ENCODE measurements at places on chromosomes 1 and 21.

GRCh38 chr1:158607296-158607695 lies 2.2 kb downstream of the OR10Z1 start:
- DNase-seq: no peak

GRCh38 chr1:206705726-206706297 lies 21.1 kb downstream of the MAPKAPK2 start:
- DNase-seq: no peak

GRCh38 chr1:87474098-87474497 lies 145.4 kb downstream of the LMO4 start:
- DNase-seq: no peak

DNA sequence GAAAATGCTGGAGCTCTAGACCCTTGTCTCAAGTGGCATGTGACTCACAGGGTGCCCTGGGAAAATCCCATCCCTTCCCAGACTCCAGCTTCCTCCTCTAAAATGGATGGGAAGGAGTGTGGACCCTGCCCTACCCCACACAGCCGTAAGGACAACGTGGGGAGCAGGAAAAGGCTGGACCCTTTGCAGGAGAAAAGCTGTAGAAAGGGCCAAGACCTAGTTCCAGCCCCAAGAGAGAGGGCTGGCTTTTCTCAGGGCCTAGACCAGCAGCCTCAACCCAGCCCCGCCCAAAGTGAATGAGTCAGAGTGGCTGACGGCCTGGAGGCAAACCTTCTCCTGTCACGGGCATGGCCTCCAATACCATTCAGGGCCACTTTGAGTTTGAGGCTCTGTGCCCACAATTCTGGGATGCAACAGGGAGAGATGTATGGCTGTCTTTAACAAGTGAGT lies 1.1 kb downstream of the LAMB3 start:
- peak; percentile 27 for DNase-seq

DNA sequence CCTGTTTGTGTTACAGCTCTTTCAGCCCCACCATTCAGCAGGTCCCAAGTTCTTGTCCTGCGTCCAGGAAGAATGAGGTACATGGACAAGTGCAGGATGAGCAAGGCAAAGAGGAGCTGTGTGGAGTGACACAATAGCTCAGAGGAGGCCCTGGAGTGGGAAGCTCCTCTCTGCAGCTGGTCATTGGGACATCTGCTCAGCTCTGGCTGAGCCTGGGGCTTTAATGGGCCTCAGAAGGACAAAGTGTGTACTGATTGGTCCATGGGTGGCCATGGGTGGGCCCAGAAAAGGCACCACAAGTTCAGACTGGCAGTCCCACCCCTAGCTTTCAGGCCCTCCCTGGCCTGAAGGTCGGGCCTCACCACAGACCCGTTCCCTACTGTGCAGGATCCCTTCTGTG lies 14.7 kb upstream of the HYI start:
- DNase-seq: no peak

DNA sequence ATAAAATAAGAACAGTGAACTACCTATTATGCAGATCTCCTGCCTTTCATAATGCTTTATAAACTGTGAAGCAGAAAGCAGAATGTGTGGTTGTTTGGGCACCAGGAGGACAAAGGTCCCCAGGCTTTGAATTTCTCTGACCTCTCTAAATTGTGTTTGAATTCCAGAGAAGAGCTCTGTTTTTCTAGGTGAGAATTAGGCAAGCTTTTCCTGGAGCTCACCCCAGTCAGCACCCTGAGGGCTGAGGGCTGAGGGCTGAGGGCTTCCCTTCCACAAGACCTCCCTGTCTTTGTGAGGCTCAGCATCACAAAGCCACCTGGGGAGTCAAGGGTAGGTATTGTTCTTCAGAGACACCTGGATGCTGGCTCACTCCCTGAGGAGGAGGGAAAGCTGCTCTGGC lies 45.5 kb upstream of the LRIG2 start:
- DNase-seq: no peak

DNA sequence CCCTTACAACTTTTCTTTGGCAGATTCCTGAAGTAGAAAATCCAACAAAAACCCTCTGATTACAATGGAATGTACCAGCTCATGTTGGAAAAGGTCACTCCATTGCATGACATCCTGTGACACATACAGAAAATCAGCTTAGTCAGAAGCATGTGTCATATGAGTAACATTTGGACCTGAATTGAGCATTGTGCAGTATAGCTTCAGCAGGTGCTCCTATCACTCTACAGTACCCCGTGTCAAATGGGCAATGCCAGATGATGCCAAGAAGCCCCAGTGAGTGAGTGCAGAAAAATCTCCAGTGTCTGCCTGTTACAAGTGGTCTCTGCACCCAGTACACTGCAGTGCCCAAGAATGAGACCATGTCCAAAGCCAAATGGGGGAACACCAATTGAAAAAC lies 129.7 kb upstream of the RUNX1 start:
- DNase-seq: no peak

- peak; percentile 21 for DNase-seq
Observed at GRCh38 chr1:117674521-117675400, 68.9 kb downstream of the TENT5C start.

GRCh38 chr1:210262167-210262896 lies 29.7 kb downstream of the SERTAD4 start:
- no peak for DNase-seq

DNA sequence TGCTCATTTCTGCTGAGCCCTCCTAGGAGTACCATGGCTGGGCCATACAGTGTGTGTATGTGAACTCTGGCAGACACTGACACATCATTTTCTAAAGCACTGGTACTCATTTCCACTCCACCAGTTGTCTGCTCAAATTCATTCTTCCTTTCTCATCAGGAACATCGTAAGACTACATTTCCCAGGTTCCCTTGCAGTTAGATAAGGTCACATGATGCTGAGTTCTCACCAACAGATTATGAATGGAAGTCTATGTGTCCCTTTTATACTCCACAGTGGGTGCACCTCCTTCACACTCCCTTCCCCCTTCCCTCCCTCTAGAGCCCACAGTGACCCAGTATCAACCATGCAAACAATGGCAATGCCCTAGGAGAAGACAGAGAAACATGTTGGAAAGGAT lies 38.3 kb upstream of the PAX7 start:
- no peak for DNase-seq

DNA sequence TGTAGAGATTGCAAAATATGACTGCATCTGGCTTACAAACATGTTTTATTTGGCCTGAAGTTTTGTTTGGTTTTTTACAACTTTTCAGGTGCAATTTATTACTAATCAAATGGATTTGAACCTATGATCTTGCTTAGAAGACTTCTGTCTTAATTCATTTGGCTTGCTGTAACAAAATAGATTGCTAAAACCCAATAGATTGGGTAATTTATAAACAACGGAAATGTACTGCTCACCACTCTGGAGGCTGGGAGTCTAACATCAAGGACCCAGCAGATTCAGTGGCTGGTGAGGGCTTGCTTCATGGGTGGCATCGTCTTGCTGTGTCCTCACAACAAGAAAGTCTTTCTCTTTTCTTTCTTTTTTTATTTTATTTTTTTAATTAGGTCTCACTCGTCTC lies 72.9 kb downstream of the LBR start:
- no peak for DNase-seq

GRCh38 chr1:181112071-181112929 lies 23.8 kb downstream of the IER5 start:
- no peak for DNase-seq

- no peak for DNase-seq
Observed at GRCh38 chr1:201530741-201531531, 8.0 kb upstream of the NAV1 start.

GRCh38 chr1:160171354-160171753 lies 19.0 kb upstream of the CASQ1 start:
- no peak for DNase-seq

GRCh38 chr1:40676501-40676900 lies 11.0 kb upstream of the RIMS3 start:
- no peak for DNase-seq

- DNase-seq: no peak
Observed at GRCh38 chr1:16014509-16015482, 3.0 kb downstream of the HSPB7 start.

GRCh38 chr1:184854496-184855140 lies 100.0 kb upstream of the EDEM3 start:
- no peak for DNase-seq

DNA sequence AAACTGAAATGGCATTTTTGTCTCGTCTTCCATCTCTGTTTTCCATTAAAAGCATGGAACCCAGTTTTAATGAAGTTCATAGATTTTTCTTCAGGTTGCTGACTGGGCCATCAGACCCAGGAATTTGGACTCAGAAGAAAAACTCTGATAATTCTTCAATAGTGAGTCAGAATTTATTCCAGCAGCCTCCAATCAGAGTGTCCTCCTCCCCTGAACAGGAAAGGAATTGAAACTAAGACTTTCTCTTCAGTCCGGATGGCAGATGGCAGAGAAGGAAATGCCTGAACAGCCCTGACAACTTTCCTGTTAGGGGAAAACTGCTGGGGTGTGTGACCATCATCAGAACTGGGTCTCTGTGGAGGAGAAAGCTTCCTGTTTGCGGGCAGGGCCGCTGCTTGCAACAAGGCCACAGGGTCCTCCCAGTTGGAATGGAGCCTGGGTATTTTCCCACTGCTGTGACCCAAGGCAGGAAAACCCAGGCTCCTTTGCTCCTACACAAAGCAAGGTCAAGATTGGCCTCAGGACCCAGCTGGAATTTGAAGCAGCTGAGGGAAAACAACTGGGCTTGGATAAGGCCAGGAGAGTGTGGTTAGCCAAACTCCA lies 20.7 kb downstream of the CD34 start:
- DNase-seq: no peak

DNA sequence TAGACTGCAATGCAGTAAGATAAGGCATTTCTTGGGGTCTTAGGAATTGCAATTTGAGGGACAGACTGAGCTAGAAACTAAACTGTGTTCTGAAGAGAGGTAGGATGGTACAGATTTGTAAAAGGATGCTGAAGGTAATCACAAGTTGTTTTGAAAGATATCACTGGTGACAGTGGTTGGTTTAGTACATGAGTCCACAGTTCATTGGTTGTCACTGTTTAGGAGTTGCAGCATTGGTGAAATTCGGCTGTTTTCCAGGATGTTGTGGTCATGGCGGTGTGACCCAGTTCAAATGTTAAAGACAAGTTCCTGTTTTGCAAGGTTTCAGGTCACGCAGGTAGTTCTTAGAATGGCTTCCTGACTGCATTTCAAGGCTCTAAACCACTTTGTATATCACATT lies 292.8 kb upstream of the B3GALT2 start:
- peak; percentile 65 for DNase-seq

GRCh38 chr1:24295535-24295934 lies 23.6 kb upstream of the GRHL3 start:
- no peak for DNase-seq

DNA sequence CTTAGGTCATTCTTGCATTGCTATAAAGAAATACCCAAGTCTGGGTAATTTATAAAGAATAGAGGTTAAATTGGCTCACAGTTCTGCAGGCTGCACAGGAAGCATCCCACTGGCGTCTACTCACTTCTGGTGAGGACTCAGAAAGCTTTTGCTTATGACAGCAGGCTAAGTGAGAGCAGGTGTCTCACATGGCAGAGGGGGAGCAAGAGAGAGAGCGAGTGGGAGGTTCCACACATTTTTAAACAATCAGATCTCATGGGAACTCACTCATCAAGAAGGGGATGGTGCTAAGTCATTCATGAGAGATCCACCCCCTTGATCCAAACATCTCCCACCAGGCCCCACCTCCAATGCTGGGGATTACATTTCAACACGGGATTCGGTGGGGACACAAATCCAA lies 13.6 kb upstream of the RGS4 start:
- DNase-seq: no peak

- DNase-seq: no peak
Observed at GRCh38 chr1:19765623-19766022, 34.1 kb downstream of the TMCO4 start.

DNA sequence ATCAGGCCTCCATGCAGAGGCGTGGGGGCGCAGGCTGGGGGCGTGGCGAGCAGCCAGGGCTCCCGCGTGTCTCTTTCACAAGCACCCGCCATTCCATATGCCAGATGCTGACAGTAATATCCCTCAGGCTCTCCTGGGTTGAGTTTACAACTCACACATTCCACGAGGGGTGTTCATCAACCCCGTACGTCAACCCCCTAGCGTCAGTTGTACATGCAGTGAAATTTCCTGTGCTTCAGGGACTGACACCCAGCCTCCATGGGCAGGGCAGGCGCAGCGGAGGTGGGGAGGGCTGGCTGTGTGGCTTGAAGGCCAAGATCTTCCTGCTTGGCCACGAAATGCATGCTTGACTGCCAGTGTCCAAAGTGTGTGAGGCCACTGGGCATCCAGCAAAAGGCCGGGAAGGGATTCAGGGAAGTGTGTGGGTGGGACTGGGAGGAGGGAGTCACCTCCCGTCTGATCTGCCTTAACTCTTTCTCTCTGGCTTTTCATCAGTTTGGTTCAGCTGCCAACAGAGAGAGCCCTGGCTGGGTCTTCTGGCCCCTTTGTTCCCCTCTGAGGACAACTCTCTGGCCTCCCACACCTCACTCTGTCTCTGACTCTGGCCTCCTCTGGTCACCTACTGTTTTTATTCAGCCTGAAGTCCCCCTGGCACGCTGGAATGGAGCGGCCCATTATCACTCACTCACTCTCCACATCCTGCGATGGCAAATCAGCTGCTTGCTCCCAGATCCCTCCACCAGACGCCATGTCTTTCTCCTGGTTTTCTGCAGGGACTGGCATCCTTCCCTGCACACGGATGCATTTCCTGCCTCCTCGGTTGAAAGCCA lies 33.8 kb downstream of the CLIC6 start:
- DNase-seq: no peak

DNA sequence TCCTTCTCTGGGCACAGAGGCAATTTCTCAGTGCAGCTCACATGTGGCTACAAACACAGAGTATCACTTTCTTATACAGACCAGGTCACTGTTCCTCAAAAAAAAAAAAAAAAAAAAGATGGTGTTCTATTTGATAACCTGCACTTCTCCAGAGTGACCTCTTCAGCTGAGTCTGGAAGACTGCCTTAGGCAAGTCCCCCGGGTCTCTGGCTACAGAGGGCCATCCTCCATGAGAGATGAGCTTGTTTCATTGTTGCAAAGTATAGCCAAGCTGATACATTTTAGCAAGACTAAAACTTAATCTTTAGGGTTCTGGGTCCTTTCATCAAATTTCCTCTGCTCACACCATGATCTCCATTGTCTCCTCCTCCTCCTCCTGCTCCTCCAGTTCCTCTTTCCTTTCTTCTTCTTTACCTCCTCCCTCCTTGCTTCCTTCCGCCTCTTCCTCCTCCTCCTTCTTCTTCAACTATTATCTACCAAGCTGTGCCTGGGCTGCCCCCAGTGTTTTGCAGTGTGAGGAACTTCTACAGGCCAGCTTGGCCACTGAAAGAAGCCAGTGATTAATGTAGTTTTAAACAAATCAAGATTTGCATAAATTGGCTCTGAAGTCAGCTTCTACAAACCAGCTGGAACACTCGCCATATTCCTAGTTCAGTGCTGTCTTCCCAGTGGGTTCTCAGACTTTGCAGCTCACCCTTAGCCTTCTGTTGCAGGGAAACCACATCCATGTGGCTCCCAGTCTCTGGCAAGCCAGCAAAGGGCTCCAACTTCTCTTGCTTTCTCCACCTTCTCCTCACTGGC lies 139.4 kb downstream of the RUNX1 start:
- DNase-seq: no peak

- DNase-seq: no peak
Observed at GRCh38 chr1:36465731-36466369, 1.7 kb upstream of the MRPS15 start.

- no peak for DNase-seq
Observed at GRCh38 chr1:109161858-109162606, 48.1 kb downstream of the ELAPOR1 start.

GRCh38 chr1:214006845-214007244 lies 19.1 kb downstream of the PROX1 start:
- DNase-seq: no peak
